ENCODE measurements at places on chromosomes 4 and X.

GRCh38 chr4:15875663-15876460, 62.7 kb downstream of the FGFBP1 start:
- DNase-seq: no peak

DNA sequence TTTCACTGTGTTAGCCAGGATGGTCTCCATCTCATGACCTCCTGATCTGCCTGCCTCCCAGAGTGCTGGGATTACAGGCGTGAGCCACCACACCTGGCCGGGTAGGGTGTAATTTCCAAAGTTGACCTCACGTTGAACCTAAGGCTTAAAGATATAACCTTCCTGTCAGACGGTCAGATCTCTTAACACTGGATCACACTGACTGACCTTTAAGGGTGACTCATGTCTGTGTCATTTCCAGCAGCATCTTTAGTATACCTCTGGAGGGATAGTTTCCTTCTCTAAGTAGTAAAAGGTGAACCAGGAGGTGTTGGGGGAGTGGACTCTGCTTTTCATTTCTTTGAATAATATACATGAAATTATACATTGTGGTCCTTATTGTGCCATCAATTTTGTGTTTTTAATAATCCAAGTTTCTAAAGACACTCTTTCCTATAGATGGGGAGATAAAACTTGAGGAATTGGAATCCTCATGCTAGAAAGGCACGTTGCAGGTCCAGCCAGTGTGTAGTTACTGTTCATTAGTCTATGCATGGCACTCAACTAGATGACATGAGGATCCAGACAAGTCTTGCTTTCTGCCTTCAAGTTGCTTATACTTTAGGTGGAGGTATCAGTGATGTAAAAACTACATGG, 45.7 kb downstream of the ARHGAP10 start:
- peak; percentile 10 for DNase-seq

DNA sequence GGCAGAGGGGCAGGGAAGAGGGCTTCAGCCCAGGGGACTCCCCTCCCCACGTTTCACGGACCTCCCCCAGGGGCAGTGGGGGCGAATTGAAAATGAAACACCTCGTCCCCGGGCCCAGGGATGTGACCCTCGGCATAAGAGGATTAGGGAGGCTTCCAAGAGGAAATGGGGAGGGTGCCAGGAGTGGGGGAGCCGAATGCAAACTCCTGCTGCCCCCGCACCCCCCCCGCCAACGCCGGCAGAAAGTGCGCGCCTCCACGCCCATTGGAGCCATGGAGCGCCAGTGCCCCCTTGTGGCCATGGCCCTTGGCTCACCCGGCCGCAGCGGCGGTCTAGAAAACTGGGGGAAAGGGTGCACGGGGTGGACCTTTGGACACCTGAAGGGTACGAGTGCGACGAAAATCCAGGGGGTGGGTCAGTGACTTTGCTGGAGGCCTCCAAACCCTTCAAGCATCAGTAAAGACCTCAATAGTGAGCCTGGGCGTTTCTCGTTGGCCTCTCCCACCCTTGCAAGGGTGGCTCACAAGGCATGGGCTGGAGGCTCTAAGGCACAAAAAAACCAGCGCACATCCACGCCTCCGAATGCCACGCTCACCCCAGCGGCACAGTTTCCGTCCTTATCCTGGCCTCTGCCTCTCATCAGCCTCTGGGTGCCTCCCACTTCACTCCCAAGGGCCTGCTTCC, 120.8 kb upstream of the PJA1 start:
- DNase-seq: peak; percentile 52

DNA sequence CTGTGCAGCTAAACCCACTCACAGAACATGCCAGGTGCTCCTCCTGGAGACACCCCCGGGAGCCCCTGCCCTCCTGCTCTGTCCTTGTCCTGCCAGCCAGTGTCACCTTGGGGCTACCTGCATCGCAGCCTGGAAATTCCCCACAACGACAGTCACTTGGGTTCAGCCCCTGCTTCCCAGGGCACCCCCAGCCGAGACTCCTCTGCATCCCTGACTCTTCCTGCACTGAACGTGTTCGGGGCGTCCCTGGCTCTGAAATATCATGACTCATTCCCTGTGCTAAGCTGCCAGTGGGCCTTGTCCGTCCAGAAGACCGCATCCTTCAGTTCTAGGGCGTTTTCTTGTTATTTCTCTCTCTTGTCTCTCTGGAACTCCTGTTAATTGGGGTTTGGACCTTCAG, 5.8 kb downstream of the CFAP99 start:
- no peak for DNase-seq

DNA sequence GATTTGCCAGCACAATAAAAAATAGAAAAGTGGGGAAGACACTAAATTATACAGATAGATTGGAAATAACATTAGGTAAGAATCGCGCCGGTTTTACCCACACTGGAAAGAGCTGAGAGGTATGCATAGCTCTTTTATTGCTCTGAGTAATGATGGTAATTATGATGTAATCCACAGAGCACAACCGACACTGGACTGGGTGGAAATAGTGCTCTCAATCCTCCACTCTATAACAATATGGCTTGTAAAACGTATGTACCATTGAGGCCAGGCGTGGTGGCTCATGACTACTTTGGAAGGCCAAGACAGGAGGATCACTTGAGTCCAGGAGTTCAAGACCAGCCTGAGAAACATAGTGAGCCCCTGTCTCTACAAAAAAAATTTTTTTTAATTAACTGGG, 104.3 kb upstream of the RAPGEF2 start:
- no peak for DNase-seq

- peak; percentile 16 for DNase-seq
These were observed 156.8 kb upstream of the RASGEF1B start for GRCh38 chr4:81628489-81628888.

DNA sequence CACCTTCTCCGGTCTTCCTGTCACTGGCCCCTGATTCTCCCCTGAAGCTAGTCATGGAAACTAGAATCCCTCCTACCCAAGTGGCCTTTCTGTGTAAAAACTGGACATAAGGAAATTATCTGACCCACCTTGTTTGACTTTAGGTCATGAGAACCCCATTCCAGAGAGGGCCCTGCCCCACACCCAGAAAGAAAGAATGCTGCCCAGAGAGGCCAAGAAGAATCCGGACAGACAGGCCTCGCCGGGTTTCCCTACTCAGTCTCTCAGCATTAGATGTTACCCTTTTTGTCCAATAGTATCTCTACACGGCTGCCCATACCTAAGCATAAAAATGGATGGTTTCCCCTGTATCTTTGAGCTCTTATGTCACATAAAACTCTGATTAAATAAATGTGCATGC, 83.3 kb upstream of the HELT start:
- no peak for DNase-seq

DNA sequence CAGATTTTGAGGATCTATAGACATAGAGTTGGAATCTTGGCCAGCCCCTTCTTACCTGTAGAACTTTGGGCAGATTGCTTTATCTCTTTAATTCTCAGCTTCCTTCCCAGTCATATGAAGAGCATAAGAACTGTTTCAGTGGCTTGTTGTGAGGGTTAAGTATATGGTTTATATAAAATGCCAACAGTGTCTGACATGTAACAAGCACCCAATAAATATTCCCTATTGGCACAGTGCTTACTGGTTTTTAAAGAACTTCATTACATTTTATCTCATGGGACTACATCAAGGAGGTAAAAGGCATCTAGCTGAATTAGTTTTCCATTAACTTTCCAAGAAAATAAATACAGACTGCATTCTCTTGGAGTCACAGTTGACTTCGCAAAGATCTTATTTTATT, 106.7 kb upstream of the LIMCH1 start:
- DNase-seq: no peak

- DNase-seq: no peak
These were observed 15.6 kb upstream of the MAMLD1 start for GRCh38 chrX:150347471-150347870.

DNA sequence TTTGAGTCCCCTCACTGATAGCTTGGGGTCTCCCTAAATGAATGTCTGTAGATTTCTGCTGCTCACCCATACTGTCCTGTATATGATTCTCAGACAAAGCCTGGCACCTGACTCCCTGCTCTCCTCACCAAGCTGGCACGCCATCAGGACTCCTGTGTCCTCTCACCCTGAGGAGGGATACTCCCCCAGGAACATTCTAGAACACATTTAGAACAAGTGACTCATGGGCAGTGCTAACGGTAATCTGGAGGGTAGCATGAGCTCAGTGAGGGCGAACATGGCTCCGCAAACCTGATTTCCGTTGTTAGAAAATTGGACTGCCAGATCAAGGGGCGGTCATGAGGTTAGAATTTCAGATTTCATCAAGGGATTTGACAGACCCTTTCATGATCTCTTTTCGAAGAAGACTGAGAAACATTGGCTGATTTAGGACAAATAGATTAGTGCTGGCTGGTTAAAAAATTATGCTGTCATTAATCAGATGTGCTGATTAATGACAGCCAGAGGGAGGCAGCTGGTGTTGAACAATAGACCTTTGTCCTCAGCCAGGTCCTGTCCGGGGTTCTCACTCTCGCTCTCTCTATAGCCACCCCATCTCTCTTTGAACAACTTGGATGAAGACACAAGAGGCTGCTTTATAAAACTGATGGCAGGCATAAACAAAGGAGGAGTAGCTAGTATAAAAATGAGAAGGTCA, 244.3 kb downstream of the PTTG2 start:
- no peak for DNase-seq

Data from HT-29 (cell line).